Skin of body (tissue), 3 donors: ENCODE measurements at places on chromosomes 2 and 18. TPM values are rescaled to one million over a fixed set of nuclear protein-coding genes. Genes with fewer than 3 reads are reported as not detected.

Gene ACVR1C
- 3.6 TPM for total RNA-seq

Gene CCNT2
- total RNA-seq, result 55.0 TPM

Gene NEB
- 212 TPM for total RNA-seq

Gene NOSTRIN
- 9.4 TPM for total RNA-seq

Gene C2orf72
- total RNA-seq, result 0.39 TPM

Gene CFC1
- total RNA-seq, result not detected

Gene SERPINB4
- 29.1 TPM for total RNA-seq

Gene PROKR1
- 0.10 TPM for total RNA-seq

Gene IL1A
- 0.20 TPM for total RNA-seq

DNA sequence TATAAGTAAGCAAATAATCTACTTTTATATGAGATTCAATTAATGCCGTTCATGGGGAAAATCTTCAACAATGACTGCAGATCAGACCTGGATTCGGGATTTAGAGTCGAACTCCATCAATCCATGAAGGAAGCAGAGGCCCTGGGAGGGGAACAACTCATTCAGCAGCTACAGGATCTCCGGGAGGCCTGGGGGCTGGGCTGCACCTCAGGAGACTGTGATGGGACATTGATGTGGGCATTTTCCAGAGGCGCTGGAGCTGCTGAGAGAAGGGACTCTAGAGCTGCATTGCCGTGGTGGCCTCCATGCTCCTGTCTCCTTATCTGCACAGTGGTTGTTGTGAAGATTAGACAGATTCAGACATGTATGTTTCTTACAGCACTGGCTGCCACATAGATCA lies 76.9 kb downstream of the MYT1L start:
- DNase-seq, result no peak

DNA sequence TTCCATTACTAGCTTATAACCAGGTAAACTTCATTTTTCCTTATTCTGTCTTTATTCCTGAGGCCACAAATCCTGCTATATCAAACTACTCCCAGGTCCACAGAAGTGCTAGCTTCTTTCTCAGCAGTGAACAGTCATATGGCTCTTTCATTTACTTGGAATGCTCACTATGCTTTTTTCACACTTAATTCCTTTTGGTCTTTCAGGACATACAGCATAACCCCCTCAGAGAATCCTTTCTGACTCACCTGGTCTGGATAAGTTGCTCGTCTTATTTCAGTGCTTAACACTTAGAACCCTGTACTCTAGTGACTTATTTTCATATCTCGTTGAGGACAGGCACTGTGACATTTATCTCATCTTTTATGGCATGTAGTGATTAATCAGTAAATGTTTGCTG lies 325.0 kb upstream of the UBE2E3 start:
- DNase-seq, result no peak

DNA sequence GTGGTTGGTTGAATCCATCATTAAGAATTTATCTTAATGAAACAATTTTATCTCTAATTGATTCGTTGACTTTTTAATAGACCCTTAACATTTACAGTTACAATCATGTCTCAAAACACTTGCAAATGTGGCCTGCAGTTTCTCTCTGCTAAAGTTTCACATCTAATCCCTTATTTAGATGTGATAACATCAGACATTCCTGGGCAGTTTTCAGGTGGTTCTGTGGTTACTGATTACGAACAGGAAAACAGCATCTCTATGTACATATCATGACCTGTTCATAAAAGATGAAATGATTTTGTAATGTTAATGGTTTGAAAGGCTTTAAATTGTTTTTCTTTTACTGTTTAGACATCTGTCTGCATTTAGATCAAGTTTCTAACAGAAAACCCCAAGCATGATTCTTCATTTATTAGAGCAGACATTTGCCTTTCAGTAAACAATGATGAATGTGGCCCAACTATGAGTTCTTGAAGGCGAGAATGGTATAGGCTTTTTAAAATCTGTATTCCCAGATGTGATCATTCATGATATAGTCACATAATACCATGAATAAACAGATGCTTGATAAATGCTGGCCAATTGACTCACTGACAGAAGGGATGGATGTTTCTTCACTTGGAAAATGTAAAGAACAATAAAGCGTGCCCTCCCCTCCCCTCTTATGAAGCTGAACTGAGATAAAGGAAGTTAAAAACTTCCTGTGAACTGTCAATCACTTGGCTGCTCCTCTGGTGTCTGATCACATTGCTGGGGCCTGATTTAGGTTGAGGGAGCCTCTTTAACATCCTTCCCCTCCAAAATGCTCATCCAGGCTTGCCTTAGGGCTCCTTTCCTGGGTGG lies 3.5 kb downstream of the CAPN14 start:
- no peak for DNase-seq

DNA sequence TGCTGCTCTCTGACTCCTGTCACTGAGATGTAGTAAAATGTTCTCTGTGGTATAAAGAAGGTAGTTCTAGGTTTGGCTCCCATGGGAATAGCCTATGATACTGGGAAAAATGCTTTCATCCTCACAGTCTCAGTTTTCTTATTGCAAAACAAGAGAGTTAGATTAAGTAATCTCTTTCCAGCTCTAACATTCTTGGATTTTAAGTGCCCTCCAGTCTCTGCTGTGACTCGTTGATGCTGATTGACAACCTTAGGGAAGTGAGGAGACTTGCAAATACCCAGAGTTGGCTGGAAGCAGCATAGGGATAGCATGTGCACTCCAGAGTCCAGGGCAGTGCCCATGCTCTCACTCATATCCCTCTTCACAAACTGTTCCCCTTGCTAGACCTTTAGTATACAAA lies 534.9 kb downstream of the SLC4A3 start:
- DNase-seq, result no peak

GRCh38 chr18:9366126-9366714 lies 31.6 kb downstream of the TWSG1 start:
- peak; percentile 25 for DNase-seq

- DNase-seq, result no peak
Measured at GRCh38 chr2:191693166-191693565, 15.2 kb downstream of the NABP1 start.

DNA sequence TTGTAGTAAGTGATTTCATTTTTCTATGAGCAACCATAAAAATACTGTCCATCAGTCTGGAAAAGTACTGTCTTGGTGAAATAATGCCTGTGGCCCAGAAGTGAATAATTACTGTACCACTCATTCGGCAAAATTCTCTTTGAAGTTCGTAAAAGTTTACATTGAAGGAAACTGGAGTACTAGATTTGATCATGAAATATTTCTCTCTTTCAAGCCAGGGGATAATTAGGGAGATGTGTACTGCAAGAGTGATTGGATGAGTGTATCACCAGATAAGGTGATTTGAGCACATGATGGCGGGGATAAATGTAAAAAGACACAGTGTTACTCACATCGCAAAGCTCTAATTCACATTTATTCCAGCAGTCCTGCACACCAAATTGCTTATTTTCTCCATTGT lies 883.2 kb upstream of the PIK3C3 start:
- DNase-seq, result no peak

- DNase-seq, result no peak
Measured at GRCh38 chr2:78993518-78994148, 31.9 kb upstream of the REG3G start.

DNA sequence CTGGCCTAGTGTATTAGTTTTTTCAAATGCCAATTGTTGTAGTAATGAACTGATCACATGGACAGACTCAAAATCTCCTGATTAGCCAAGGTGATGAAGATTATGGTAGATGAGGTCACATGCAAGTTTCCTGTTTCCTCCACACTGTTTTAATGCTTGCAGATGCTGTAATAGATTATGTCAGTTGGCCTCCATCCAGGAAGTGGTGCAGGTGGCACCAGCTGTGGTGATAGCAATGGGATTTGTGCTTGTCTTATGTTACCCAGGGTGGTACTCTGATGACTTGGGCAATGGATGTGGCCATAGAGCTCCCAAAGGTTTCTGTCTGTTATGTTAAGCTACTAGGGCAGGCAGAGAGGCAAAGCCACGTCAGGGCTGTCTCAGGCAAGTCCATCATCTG lies 332.9 kb upstream of the DDX18 start:
- DNase-seq, result no peak

GRCh38 chr18:286515-287310 lies 18.9 kb upstream of the THOC1 start:
- peak; percentile 17 for DNase-seq

DNA sequence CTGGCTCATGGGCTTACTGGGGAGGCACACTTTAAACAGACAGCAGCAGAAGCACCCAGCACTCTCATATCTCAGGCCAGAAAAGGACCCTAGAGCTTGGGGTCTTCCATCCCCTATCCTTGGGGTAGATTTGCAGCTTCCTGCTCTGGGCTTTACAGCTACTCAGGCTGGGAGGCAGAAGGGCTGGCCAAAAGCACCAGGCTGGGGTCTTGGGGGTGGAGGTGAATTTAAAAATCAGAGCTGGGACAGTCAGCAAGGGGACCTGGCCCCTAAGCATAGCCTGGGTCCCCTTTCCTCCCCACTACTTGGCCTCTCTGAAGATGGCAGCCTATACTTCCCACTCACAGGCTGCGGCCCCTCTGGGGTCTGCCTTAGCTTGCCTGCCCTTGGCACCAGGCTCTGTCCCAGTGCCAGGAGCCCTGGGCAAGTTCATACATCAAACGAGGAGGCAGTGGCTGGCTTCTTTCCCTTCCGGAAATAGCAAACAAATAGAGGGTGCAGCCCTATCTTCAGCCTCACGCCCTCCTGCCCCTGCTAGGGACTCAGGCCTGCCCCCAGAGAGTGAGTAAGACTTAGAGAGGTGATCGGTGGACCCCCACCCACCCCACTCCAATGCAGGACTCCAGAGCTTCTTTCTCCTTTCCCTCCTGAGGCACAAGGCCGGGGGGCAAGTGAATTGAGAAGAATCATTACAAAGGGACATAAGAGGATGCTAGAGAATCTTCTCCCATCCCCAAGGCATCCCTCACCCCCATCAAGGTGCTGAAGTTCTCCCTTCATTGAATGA lies 26.0 kb upstream of the TNS1 start:
- no peak for DNase-seq

- no peak for DNase-seq
Measured at GRCh38 chr2:96330407-96330806, 5.2 kb upstream of the NCAPH start.
